GM03348 (cell line): ENCODE measurements at places on chromosomes 2 and 18.

- peak; percentile 24 for DNase-seq
Measured at GRCh38 chr18:21996351-21996826, 173.0 kb upstream of the GATA6 start.

GRCh38 chr18:8253944-8254343 lies 355.3 kb upstream of the RAB12 start:
- DNase-seq = no peak

- DNase-seq = peak; percentile 24
Measured at GRCh38 chr2:24262421-24262970, 87.6 kb downstream of the FAM228A start.

DNA sequence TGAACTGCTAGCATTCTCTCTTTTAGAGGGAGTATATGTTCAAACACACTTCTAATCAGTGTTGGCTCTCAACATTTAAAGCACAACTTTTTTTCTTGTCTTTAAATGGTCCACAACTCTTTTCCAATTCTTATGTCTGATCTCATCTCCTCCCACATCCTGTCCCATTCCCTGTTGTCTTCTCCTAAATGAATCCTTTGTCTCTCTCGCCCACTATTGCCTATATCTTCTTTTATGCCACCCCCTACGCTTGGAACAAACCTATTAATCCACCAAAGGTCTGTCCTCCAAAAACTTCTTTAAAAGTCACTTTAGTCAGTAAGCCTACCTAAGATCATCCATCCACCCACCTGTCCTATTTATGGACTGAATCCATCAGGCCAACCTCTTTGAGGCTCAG lies 235.5 kb upstream of the SMAD7 start:
- DNase-seq = no peak

DNA sequence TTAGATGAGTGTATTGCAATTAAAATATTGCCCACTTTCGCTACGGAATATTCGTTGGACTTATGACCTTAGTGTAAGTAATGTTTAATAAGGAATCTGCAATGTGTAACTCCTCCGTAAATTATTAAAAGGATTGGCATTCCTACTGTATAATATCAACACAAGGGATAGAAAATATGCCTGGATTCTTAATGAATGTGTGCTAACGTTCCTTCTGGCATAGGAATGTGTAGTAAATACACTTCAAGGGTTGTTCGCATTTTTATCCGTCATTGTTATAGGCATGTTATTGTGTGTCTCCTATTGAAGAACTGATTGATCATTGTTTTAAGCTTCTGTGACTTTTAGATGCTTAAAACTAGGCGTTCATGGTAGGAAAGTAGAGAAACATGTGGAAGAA lies 134.5 kb downstream of the NEDD4L start:
- DNase-seq = no peak

DNA sequence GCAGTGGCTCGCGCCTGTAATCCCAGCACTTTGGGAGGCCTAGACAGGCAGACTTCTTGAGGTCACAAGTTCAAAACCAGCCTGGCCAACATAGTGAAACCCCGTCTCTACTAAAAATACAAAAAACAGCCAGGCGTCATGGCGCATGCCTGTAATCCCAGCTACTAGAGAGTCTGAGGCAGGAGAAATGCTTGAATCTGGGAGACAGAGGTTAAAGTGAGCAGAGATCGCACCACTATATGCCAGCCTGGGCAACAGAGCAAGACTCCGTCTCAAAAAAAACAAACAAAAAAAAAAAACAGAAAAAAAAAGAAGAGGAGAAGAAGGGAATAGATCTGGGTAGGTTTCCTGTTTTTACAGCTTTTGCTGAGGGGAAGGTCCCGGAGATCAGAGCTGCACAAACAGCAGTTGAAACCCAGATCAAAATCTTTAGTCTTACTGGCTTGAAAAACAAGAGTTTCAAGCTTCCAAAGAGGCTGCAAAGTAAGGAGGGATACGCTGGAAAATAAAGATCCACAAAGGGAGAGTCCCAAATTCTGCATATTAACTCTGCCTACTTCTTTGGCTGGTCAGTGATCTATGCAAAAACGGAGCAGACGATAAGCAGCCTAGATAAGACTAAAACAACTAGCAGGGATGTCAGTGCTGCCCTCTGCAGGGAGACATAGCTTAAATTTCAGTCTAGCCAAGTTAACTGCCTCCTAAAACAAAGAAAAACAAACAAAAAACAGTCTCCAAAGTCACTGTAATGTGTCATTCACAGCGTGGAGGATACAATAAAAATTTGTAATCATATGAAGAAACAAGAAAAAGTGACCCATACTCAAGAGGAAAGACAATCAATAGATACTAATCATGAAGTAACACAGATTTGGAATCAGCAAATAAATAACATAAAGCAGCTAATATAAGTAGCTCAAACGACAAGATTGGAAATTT lies 74.1 kb downstream of the TLK1 start:
- peak; percentile 40 for DNase-seq

DNA sequence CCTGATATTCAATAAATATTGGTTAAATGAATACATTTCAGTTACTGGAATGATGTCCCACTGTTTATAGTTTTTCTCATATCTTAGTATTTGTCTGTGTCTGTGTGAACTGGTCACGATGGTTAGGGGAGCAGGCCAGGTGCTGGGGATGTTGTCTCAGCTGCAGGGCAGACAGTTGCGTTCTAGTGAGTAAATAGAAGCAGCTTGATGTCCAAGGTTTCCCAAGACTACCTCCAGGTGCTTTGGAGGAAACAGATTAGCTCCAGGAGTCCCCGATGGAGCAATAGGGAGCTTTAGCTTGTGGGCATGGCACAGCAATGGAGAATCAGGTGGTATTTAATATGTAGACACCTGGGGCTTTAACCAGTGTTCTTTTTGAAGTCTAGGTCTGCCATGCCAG lies 75.5 kb downstream of the GULP1 start:
- no peak for DNase-seq

DNA sequence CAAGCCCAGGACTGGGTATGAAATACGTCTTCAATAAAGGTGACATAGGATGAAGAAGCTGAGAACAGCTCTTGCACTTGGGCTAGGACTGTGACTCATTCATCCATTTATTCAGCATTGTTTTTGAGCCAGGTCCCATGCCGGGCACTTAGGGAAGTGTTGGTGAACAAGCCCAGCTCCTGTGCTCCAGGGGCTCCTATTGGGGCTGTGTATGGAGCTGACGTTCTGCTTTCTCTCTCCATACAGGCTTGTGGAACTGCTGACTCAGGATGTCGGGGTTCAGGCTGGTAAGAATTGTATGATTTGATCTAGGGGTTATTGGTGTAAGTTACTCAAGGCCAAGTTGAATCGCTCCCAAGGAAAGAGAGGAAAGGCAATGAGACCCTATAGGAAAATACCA lies 24.0 kb downstream of the MYO7B start:
- no peak for DNase-seq

DNA sequence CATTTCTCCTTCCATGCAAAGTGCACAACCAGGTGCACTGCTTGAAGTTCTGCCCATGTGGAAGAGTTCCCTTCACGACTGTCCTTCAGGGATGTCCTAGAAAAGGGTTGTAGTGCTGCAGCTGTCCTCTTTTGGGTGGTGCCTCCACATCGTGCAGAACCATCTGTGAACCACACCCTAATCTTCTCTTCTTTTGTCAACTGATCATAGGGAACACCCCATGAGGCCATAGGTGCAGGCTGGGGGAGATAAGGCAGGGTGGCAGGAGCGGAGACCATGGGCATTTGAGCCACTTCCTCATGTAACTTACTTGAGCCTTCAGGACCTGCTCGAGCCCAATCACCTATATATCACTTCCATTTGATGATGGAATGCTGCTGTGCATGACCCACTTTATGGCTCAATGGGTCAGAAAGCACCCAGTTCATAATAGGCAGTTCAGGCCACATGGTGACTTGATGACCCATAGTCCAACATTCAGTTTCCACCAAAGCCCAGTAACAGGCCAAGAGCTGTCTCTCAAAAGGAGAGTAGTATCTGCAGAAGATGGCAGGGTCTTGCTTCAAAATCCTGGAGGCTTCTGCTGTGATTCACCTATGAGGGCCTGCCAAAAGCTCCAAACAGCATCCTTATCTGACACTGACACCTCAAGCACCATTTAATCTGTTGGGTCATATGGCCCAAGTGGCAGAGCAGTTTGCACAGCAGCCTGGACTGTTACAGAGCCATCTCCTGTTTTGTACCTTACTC lies 84.7 kb upstream of the CYRIA start:
- DNase-seq = no peak

DNA sequence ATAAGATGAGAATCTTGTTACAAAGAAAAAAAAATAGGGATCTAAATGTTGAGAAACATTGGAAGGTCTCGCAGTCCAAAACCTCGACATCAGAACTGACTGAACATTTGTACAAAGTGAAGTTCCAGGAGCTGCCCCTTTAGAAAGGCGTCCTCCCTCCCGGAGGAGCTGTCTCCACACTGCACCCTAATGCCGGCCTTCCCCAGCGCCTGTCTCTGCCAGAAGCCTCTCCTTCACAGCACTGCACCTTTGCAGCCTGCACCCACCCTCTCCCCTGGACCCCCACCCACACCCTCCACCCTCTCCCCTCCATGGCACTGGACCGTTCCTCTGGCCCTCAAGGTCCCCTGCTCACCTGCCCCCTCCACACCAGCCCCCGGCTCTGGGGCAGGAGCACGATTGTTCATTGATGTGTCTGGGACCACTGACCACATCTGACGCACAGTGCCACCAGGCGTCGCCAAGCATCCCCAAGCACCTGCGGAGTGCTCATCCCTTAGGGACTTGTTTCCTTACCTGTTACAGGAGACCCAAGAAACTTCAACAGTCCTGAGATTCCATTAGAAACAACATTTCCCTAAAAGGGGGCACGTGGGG lies 90.3 kb upstream of the SNTG2 start:
- DNase-seq = no peak

- no peak for DNase-seq
Measured at GRCh38 chr2:182818925-182819324, 47.5 kb downstream of the FRZB start.

DNA sequence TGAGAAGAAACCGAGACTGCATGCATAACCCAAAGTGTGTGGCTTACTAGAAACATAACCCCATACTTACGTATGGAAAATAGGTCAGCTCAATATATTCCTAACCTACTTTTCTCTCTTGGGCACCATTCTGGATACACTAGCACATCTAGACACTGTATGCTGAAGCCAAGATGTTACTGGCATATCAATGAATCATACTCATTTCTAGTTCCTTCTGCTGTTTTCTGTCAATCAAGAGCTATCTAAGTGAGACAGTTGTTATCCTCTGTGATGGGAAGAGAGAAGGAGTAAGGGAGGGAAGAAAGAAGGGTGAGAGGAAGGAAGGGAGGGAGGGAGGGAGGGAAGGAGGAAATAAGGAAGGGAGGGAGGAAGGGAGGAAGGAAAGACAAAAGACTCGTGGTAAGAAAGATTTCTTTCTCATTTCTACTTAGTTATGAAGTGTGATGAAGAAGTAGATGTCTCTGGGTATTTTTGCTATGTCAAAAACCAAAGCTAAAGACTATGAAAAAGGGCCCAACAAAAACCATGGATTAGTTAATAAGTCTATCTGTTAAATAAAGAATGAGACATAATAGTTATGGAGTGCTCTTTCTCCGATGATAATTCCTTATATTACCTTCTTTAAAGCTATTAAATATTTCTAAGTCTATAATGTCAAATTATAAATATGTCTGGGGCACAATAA lies 248.4 kb downstream of the ZNF521 start:
- DNase-seq = no peak

DNA sequence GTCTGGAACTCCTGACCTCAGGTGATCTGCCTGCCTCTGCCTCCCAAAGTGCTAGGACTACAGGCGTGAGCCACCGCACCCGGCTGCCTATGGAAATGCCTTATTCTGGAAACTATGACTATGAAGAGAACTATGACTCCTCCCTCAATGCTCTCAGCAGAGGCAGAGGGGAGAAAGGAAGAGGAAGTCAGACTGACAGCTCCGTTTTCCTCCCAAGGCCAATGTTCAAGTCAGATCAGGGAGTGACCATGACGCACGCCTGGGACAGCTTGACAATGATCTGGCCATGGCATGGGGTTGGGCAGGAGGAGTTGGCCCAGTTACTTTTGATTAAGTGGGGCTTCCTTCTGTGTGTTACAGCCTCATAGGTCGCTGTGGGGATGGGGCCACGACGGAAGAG lies 44.3 kb upstream of the MRPL33 start:
- DNase-seq = no peak

- no peak for DNase-seq
Measured at GRCh38 chr2:86284401-86284841, 53.0 kb downstream of the REEP1 start.

DNA sequence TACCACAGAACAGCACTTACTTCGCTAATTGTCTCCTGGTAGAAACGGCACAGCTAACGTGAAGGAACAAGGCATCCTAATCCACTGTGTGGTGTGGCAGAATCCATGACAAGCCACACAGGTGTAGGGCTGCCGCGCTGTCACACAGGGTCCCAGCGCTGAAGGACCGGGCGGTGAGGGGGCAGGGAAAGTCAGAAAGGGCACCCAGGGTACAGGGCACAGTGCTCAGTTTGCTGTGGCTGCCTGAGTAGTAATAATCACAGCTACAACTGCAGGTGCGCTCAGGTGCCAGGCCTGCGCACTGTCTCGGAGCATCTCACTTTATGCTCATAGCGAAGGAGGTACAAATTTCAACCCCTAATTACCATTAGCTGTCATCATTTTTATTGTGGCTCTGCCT lies 55.2 kb upstream of the CAB39 start:
- DNase-seq = no peak

GRCh38 chr2:231717281-231718171 lies 9.2 kb downstream of the PTMA start:
- peak; percentile 52 for DNase-seq

DNA sequence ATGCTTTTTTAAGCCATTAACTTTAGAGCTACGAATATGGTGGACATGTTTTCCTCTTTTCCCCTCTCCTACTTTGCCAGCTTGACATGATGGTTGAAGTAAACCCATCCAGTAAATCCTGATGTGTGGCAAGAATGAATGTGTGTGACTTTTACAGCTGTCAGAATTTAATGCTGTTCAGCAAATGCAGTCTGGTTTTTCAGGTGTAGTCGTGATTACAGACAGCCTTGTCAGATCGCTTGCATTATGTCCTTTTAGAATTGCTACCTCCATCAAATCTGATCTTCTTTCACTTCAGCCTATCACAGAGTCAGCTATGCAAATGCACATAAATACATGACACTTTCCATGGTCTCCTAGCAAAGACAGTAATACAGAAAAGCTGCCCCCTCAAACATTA lies 278.5 kb downstream of the FBXO15 start:
- DNase-seq = no peak

- no peak for DNase-seq
Measured at GRCh38 chr2:60296219-60296955, 257.1 kb downstream of the BCL11A start.

- peak; percentile 42 for DNase-seq
Measured at GRCh38 chr2:43073401-43073825, 153.0 kb downstream of the ZFP36L2 start.

- peak; percentile 73 for DNase-seq
Measured at GRCh38 chr2:42063431-42064171, 15.8 kb downstream of the PKDCC start.

DNA sequence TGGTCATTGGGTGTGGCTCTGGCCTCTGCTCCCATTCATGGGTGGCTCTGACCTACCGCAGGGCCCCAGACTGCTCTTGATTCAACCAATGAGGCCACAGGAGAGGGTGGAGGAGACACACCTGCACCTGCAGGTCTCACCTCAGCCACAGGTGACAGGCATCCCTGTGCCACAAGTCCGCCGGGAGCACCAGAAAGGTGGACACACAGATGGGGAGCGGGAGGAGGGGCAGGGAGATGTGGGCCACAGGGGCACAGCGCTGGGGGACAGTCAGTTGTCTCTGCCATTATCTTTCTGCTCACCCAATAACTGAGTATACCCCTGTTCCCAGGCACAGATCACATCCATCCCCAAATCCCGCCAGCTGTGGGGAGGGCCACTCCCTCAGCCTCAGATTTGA lies 189.1 kb upstream of the SALL3 start:
- no peak for DNase-seq
